ENCODE measurements at places on chromosomes 12 and 14.

GRCh38 chr14:61593330-61593729 is 102.0 kb upstream of the HIF1A start:
- no peak for DNase-seq

DNA sequence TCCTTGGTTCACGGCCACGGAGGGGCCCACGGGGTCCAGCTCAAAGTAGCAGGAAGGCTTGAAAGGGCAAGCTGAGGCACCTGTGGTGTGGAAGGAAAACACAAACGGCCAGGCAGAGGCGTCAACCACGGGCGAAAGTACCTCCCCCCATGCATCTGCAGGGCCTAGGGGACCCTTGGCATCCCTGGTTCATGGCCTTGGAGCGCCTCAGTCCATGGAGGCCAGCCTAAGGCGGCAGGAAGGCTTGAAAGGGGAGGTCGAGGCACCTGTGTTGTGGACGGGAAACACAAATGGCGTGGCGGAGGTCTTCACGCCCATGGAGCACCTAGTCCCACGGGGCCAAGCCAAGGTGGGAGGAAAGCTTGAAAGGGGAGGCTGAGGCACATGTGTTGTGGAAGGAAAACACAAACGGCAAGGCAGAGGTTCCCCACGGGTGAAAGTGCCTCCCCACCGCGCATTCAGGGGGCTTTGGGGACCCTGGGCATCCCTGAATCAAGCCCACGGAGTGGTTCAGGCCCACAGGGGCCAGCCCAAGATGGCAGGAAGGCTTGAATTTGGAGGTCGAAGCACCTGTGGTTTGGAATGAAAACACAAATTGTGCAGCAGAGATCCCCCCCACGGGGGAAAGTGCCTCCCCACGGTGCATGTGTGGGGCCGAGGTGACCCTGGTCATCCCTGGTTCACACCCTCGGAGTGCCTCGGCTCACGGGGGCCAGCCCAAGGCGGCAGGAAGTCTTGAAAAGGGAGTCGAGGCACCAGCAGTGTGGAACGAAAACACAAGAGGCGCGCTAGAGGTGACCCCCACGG is 380.8 kb downstream of the ALG10 start:
- DNase-seq: peak; percentile 1

DNA sequence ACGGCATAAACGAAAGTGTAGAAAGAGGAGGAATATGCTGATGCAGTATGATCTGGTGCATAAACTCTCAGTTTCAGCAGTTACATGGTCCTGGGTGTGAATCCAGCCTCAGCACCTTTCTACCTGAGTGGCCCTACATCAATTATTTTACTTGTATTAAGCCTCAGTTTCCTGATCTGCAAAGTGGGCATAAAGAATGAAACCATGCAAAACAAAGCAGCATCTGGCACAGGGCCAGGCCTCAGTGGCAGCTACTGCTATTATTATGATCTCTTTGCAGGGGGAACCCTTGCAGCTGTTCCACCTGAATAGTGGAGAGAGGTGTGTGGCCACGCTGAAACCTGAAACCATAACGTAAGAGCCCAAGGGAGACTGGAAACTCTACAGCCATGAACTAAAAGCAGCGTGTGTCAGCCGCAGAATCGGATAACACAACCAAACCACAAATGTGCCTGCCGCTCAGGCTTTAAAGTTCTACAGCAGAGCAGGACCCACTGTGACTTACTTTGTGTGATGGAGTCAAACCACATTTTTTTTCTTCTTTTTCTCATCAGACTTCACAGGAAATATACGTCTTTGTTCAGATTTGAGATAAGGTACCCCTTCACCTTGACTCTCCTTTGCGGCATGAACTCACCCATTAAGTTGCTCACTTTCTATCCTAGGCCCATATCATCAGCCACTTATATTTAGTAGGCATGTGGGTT is 29.2 kb upstream of the FOS start:
- peak; percentile 81 for DNase-seq

DNA sequence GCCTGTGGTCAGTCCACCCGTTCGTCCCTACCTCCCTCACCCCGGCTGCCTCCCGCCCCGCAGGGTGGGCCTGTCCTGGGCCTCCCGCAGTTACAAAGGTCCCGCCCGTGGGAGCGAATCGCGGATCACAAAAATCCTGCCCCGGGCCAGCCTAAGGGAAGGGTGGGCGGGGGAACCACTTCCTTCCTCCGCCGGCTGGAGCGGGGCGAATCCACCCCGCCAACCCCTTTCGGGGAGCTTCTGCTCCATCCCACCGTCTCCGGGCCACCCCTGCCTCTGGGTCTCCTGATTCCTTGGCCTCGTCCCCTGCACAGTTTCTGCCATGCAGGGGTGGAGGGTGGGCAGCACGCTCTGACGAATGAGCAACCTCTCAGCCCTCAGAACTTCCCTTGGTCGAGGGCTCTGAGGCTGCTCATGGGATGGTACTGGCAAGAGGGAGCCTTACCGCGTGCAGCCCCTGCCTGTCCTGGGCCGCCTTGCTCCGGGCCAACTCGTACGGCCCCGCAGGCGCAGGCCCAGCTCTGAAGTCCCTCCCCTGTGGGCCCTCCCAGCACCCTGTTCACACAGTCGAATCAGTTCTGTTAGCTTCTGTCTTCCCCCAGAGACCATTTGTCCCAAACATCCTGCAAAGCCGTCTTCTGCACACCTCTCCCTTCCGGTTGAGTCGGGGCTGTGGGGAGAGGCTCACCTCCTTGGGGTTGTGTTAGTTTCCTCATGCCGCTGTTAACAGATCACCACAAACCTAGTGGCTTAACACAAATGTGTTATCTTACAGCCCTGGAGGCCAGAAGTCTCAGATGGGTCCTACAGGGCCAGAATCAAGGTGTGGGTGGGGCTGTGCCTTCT is 589 bp upstream of the HVCN1 start:
- peak; percentile 80 for DNase-seq

GRCh38 chr14:81219759-81220579 is 790 bp downstream of the GTF2A1 start:
- DNase-seq: peak; percentile 29

DNA sequence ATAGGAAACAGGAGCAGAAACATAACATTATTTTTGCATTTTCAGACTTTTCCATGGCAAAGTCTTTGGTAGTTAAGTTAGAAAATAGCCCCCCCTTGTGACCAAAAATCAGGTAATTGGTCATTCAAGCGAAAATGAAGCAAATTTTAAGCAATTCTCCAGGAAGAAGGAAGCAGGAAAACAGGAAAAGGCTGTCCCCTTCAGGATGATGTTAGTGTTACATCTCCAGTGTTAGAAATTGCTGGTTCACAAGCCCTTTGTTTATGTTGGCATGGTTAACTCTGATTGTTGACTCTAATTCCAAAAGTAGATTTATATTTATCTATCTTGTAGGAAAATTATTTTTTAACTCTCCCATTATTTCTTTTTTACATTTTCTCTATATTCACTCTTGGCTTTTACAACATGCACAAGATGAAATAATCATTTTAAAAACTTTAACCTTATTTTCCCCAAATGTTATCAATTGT is 18.8 kb upstream of the GAS2L3 start:
- no peak for DNase-seq

DNA sequence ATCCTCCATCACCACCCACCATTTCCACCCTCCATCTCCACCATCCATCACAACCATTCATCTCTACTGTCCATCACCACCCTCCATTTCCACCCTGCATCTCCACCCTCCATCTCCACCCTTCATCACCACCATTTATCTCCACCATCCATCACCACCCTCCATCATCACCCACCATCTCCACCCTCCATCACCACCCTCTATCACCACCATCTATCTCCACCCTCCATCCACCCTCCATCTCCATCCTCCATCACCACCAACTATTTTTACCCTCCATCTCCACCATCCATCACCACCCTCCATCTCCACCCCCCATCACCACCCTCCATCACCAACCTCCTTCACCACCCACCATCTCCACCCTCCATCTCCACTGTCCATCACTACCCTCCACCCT is 4.7 kb upstream of the CEP170B start:
- DNase-seq: no peak

DNA sequence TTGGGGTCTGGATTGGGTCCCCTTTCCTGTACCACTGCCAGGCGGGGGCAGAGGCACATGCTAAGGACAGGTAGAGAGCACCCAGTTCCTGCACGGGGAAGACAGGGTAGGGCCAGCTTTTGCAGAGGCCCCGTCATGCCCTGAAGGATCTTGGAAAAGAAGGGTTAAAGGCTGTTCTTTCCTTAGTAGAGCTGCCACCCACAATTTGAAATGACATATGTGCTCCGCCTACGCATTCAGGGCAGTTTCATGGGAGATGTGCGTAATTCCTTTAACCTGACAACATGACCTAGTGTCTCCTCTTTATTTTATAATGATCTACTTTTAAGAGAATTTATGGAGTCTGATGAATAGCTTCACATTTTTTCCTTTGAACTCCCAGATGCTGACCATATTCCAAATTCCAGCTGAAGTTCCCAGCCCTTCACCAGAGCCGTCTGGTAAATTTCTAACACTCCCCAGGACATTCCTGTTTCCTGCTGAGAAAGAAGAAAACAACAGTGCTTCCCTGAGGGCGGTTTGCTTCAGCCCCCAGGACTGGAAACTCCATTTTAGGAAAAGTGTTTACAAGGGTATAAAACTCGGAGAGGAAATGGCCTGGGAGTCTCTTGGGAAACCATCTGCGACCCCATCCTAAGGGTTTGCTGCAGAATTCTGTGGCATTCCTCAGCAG is 58.9 kb upstream of the PLEKHG3 start:
- no peak for DNase-seq

DNA sequence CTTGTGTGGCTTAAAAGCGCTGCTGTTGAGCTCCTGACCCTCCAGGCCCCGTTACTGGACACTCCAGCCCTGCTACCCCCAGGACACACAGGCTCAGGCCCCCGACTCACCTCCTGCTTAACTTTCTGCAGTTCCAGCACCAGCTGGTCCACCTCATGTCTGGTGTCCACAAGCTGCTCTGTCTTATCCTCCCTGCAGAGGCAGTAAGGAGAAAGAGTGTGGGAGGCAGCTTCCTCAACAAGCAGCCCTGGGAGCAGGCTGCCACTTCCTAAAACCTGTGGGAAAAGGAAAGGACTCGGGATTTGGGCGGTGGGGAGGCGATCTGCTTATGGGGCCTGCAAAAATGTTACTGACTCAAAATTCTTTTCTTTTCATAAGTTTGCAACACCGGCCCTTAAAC is 79.2 kb downstream of the CCDC88C start:
- DNase-seq: no peak

DNA sequence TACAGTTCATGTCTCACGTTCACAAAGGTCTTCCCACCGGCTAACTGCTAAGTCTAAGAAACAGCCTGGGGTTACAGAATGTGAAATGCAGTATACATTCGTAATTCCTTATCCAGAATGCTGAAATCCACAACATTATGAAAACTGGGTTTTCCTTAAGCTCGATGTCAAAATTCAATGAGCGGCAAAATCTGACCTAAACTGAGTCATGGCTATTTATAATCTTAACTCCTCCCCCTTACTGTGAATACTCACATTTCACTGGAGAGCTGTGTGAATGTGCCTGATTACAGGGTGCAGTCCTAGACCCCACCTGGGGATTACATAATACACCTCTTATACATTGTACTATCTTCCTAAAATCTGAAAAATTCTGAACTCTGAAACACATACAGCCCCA is 35.3 kb downstream of the STX2 start:
- DNase-seq: no peak

DNA sequence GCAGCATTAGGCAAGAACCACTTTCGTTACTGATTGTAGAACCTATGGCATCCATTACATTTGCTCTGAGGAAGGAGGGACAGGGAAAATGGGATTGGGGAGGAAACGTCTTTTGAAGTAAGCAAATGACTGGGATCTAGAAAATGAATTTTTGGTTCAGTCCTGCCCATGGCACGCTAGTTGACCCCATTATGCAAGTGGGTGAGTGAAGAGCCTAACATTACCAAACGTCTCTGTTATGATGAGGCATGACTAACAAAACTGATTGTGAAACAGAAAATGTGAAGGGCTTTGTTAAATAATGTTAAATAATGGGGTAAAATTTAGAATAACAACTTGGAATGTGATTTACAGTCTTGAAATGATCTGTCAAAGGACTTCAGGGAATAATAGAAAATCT is 38.9 kb downstream of the CPSF2 start:
- DNase-seq: no peak

- no peak for DNase-seq
These were observed 592.9 kb downstream of the FSCB start for GRCh38 chr14:43914041-43914693.

GRCh38 chr12:92539110-92539749 is 163.6 kb upstream of the PLEKHG7 start:
- peak; percentile 58 for DNase-seq

GRCh38 chr14:101173698-101174521 is 270.4 kb upstream of the RTL1 start:
- DNase-seq: peak; percentile 6

GRCh38 chr12:100790552-100790951 is 4.0 kb upstream of the ANO4 start:
- no peak for DNase-seq

DNA sequence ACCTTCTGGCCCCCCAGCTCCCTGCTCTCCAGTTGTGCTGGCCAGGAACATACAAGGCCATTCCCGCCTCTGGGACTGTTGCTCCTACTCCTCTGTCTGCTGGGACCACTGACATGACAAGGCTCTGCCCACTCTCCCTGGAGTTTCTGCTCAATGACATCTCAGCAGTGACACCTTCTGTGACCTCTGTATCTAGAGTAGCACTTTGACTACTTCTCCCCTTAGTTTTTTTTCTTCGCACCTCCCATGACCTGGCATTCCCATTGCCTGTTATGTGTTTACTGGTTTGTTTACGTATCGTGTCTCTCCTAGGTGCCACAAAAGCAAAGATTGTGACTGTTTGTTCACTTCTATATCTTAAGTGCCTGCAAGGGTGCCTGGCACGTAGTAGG is 40.1 kb upstream of the TMEM263 start:
- DNase-seq: no peak

DNA sequence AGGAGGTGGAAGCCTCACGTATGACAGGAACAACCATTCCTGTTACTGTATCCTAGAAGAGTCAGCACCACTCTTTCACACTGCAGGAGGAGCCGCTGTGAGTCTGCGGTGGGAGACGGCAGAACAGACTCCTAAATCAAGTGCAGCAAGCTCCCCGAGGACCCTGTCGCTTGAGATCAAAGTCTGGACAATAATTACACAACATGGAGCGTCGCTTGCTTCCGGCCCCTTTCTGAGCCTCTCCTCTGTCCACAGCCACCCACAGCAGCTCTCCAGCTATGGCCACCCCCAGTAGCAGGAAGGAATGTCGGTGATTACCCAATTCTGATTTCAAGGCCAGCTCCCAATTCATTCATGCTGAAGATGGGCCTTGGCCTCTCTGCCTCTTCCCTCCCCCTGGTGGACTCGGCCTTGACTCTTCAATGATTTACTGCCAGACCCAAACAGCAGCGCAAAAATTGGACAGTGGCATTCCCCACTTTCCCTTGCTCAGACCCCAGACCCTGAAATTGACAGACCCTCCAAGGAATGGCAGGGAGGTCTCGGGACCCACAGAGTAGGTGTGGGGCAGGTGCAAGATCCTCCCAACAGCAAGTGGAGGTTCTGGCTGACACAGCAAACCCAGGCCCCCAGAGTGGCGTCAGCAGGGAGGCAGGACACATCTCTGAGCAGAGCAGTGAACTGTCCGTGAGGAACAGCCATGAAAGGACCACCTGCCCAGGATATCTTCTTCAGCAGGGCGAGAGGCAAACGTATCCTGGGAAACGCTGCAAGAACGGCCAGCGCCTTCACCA is 272.7 kb upstream of the DIO3 start:
- no peak for DNase-seq

- no peak for DNase-seq
These were observed 23.3 kb downstream of the CLEC1A start for GRCh38 chr12:10075451-10075850.

- DNase-seq: no peak
These were observed 201.1 kb downstream of the ETNK1 start for GRCh38 chr12:22826026-22826425.
